Upper lobe of left lung (tissue), 6 donors: ENCODE measurements at places on chromosomes 7 and 10.
A peak's percentile ranks its signal among the peaks of the same experiment; 100 is the strongest.

DNA sequence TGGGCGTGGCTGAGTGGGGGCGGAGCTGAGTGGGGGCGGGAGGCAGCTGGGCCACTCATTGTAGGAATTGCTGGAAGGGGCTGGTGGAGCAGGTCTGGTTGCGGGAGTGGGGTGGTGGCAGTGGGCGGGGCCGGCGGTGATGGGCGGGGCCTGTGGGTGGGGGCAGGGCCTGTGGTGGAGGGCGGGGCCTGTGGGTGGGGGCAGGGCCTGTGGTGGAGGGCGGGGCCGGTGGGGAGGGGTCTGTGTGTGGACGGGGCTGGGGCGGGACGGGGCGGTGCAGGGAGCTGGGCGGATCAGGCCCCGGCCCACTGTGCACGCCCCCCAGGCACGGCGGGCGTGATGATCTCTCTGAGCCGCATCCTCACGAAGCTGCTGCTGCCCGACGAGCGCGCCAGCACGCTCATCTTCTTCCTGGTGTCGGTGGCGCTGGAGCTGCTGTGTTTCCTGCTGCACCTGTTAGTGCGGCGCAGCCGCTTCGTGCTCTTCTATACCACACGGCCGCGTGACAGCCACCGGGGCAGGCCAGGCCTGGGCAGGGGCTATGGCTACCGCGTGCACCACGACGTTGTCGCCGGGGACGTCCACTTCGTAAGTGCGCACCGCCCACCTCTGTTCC, 14.0 kb downstream of the SLC29A4 start:
- no peak overlapping the region for H3K4me3 ChIP-seq
- peaks cover 6% of the 10 kb centered on the region for H3K4me1 ChIP-seq
- peaks cover 2% of the 10 kb centered on the region for H3K27me3 ChIP-seq
- peak; percentile 86 for DNase-seq

GRCh38 chr10:78726171-78726570, 342.6 kb upstream of the ZMIZ1 start:
- no peaks in the 10 kb centered on the region for H3K4me1 ChIP-seq
- no peaks in the 10 kb centered on the region for H3K27me3 ChIP-seq
- DNase-seq: no peak
- no peaks in the 10 kb centered on the region for H3K36me3 ChIP-seq
- no peak overlapping the region for H3K4me3 ChIP-seq

DNA sequence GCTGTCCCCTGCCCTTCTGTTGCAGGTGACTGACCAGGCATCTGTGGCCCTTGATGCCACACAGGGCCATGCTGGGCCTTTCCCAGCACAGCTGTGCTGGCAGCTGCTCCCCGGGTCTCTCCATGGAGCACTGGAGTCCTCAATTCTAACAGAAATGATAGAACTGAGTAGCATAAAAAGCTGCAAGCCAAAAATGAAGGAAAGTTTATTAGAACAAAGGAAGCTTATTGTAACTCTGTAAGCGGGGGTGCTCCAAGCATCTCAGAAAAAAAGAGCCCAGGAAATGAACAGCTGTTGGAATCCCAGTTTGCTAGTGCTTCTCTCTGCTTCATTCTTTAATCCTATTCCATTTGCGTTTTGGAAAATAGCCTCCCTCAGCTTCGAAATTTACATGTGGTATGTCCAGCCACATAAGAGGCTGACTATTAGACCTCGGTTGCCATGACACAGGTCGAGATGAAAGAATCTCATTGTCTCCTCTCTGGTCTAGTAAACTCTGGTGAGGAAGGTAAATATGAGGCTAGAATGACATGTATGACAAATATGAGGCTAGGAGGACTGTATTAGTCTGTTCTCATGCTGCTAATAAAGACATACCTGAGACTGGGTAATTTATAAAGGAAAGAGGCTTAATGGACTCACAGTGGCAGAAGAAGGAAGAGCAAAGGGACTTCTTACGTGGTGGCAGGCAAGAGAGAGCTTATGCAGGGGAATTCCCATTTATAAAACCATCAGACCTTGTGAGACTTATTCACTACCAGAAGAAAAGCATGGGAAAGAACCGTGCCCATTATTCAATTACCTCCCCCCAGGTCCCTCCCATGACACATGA, 23.7 kb downstream of the EPDR1 start:
- no peak overlapping the region for H3K4me3 ChIP-seq
- no peak overlapping the region for H3K27ac ChIP-seq
- H3K4me1 ChIP-seq: no peaks in the 10 kb centered on the region
- DNase-seq: no peak
- H3K27me3 ChIP-seq: no peaks in the 10 kb centered on the region

GRCh38 chr10:92822964-92823363, 25.4 kb upstream of the EXOC6 start:
- no peak for DNase-seq
- H3K27me3 ChIP-seq: no peaks in the 10 kb centered on the region
- no peak overlapping the region for H3K27ac ChIP-seq

DNA sequence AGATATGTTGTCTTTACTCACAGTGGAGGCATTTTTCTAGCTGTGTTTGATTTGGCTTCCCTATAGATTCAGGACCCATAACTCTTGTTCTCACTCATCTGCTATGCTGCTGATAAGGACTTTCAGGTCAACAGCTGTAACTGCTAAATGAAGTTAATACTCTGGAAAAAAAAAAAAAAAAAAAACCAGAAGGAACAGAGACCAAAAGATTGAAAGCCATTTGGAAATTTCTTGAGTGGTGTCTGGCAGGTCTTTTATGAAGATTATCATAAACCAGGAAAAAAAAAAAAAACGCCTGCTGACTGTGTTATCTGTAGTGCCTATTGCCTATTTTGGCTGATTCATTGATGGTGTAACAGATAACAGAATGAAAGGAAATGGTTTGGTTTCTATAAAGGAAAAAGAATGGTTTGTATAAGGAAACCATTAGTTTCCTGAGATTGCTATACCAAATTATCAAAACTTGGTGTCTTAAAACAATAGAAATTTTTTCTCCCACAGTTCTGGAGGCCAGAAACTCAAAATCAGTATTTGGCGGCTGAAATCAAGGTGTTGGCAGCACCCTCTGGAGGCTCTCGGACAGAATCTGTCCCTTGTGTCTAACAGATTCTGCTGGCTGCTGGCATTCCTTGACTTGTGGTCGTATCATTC, 60.5 kb upstream of the BET1 start:
- H3K4me3 ChIP-seq: no peak overlapping the region
- no peaks in the 10 kb centered on the region for H3K27me3 ChIP-seq
- H3K27ac ChIP-seq: no peak overlapping the region

- no peaks in the 10 kb centered on the region for H3K4me1 ChIP-seq
- no peak overlapping the region for H3K27ac ChIP-seq
Measured at GRCh38 chr10:100109670-100110069, 28.0 kb upstream of the CPN1 start.

GRCh38 chr7:34087892-34088891, 182.9 kb downstream of the BMPER start:
- H3K4me3 ChIP-seq: no peak overlapping the region
- DNase-seq: peak; percentile 40
- H3K27me3 ChIP-seq: no peaks in the 10 kb centered on the region
- H3K4me1 ChIP-seq: no peaks in the 10 kb centered on the region
- no peaks in the 10 kb centered on the region for H3K36me3 ChIP-seq
- H3K27ac ChIP-seq: no peak overlapping the region

- peak; percentile 100 for DNase-seq
- peak overlapping the region; percentile 99 for H3K4me3 ChIP-seq
- peak overlapping the region; percentile 98 for H3K27ac ChIP-seq
- peaks cover 33% of the 10 kb centered on the region for H3K36me3 ChIP-seq
Measured at GRCh38 chr10:133309100-133309719, 496 bp downstream of the ZNF511 start.

GRCh38 chr7:41476460-41476803, 226.5 kb downstream of the INHBA start:
- H3K27ac ChIP-seq: no peak overlapping the region
- no peaks in the 10 kb centered on the region for H3K4me1 ChIP-seq
- no peak for DNase-seq
- no peaks in the 10 kb centered on the region for H3K36me3 ChIP-seq
- no peak overlapping the region for H3K4me3 ChIP-seq

- no peaks in the 10 kb centered on the region for H3K27me3 ChIP-seq
- H3K4me3 ChIP-seq: no peak overlapping the region
- no peak overlapping the region for H3K27ac ChIP-seq
- no peaks in the 10 kb centered on the region for H3K36me3 ChIP-seq
- no peak for DNase-seq
Measured at GRCh38 chr7:23260371-23260770, 13.8 kb downstream of the GPNMB start.

- peaks cover 12% of the 10 kb centered on the region for H3K36me3 ChIP-seq
- no peak for DNase-seq
- no peak overlapping the region for H3K4me3 ChIP-seq
- peaks cover 48% of the 10 kb centered on the region for H3K4me1 ChIP-seq
Measured at GRCh38 chr10:97450828-97451227, 4.9 kb downstream of the ZDHHC16 start.

DNA sequence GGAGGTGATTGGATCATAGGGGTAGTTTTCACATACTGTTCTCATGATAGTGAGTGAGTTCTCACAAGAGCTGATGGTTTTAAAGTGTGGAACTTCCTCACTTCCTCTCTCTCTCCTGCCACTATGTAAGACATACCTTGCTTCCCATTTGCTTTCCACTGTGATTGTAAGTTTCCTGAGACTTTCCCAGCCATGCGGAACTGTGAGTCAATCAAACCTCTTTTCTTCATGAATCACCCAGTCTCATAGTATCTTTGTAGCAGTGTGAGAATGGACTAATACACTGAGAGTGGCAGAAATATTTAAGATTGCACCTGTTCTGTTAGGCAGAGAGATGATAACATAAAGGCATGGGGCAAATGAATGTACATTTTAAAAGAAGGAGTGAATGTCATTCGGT, 507.8 kb downstream of the SORCS3 start:
- H3K27ac ChIP-seq: no peak overlapping the region
- H3K36me3 ChIP-seq: no peaks in the 10 kb centered on the region
- H3K4me3 ChIP-seq: no peak overlapping the region
- DNase-seq: no peak
- no peaks in the 10 kb centered on the region for H3K27me3 ChIP-seq

DNA sequence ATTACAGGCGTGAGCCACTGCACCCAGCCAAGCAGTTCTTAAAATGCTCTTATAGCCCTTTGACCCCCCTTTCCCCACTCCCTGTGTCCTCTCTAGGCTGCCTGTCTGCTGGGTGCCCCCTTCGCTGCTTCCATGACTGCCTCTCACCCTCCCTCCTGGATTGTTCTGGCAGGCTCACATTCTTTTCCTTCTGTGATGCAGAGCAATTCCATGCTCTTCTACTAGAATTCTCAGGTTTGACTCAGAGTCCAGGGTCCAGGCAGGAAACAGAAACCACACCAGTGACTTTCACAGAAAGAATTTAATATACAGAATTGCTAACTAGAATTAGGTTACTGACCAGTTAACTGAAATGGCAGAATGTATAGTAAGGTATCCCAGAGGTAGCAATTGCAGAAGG, 244.8 kb downstream of the BAMBI start:
- H3K36me3 ChIP-seq: no peaks in the 10 kb centered on the region
- H3K4me1 ChIP-seq: no peaks in the 10 kb centered on the region
- no peak overlapping the region for H3K4me3 ChIP-seq

DNA sequence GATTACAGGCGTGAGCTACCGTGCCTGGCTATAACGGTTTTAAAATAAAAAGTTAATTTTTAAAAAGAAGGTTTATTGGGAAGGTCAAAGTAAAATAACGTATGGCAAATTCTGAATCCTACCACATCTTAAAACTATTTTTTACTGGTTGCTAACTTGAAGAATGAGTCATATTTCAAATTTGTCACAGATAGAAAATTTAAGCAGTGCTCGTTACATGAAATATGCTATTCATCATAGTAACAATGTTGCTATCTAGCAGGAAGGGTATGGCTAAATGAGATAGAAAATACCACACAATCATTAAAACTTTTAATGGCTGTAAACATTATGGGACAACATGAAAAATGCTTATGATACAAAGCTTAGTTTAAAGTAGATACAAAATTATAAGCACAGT, 500.5 kb downstream of the PHTF2 start:
- H3K4me3 ChIP-seq: no peak overlapping the region
- H3K27me3 ChIP-seq: no peaks in the 10 kb centered on the region
- no peak for DNase-seq
- H3K27ac ChIP-seq: no peak overlapping the region
- H3K4me1 ChIP-seq: no peaks in the 10 kb centered on the region
- no peaks in the 10 kb centered on the region for H3K36me3 ChIP-seq

DNA sequence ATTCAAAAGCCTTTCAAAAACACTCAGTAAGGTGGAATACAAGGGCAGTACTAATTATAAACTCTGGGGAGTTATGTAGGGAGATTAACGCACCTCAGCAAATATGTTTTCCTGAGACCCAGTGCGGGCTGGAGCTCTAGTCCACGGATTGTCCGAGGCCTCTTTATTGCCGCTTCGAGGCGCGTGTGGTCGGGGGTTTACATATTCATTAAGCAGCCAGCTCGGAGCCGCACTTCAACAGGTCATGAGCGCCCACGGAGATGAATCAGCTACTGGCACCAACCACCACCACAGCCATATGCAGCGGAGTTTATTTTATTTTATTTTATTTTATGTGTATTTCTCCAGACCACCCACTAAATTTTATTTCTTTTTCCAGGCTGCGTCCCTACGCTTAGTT, 195.9 kb upstream of the ADARB2 start:
- H3K4me3 ChIP-seq: no peak overlapping the region
- no peaks in the 10 kb centered on the region for H3K4me1 ChIP-seq
- H3K27me3 ChIP-seq: no peaks in the 10 kb centered on the region
- H3K36me3 ChIP-seq: no peaks in the 10 kb centered on the region
- no peak for DNase-seq
- no peak overlapping the region for H3K27ac ChIP-seq

GRCh38 chr10:112294169-112294568, 11.0 kb downstream of the TECTB start:
- DNase-seq: no peak
- H3K27me3 ChIP-seq: no peaks in the 10 kb centered on the region
- no peak overlapping the region for H3K27ac ChIP-seq

DNA sequence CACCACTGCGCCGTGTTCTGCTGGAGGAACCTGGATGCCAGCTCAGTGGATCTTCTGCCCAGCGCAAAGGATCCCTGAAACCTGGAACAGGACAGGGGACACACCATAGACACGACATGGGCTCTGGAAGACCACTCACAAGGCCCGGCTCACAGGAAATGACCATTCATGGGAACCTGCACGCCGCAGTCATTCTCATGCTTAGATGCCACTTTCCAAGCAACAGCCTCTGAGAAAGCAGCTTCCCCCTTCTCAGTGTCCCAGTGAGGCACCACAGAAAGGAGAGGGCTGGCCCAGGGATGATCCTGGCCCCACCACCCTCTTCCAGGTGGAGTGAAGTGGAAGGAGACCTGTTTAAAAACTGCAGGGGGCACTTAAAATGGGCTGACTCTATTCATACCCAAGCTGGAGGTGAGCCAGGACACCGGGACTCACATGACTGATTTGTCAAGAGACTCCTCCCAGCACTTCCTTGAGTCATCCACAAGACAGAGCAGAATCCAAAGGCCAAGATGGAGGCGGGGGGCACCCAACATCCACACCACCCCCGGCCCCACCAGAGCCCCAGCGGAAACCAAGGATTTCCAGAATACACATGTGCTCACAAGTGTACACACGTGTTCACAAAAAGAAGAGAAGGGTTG, 11.2 kb downstream of the CTBP2 start:
- DNase-seq: peak; percentile 79
- no peak overlapping the region for H3K4me3 ChIP-seq
- peaks cover 88% of the 10 kb centered on the region for H3K4me1 ChIP-seq
- no peaks in the 10 kb centered on the region for H3K27me3 ChIP-seq
